ENCODE measurements at places on chromosomes 12 and 14.

- no peak for DNase-seq
These were observed 224.0 kb upstream of the PLXNC1 start for GRCh38 chr12:93924367-93924766.

GRCh38 chr12:51898937-51899336 is 8.4 kb upstream of the ACVRL1 start:
- DNase-seq = no peak

- DNase-seq = no peak
These were observed 34.3 kb downstream of the KLRD1 start for GRCh38 chr12:10341892-10342509.

- peak; percentile 5 for DNase-seq
These were observed 447.5 kb downstream of the PCNX1 start for GRCh38 chr14:71354801-71355200.

DNA sequence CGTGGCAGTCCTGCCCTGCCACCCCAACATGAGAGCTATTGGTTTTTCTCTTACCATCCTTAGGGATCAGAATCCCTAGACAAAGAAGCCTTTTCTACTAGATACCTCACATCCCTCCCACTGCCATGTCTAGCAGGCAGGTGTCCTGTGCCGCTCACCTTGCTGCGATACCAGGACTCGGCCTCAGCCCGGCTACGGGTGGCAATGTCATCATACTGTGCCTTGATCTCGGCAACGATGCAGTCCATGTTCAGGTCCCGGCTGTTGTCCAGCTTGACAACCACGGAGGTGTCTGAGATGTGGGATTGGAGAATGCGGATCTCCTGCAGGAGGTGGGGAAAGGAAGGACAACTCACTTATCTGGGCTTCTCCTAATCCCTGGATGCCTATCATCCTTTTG is 4.5 kb downstream of the KRT83 start:
- no peak for DNase-seq

GRCh38 chr14:95679148-95679815 is 6.9 kb upstream of the TCL1B start:
- no peak for DNase-seq

- DNase-seq = no peak
These were observed 15.4 kb upstream of the ASIC1 start for GRCh38 chr12:50041962-50042361.

DNA sequence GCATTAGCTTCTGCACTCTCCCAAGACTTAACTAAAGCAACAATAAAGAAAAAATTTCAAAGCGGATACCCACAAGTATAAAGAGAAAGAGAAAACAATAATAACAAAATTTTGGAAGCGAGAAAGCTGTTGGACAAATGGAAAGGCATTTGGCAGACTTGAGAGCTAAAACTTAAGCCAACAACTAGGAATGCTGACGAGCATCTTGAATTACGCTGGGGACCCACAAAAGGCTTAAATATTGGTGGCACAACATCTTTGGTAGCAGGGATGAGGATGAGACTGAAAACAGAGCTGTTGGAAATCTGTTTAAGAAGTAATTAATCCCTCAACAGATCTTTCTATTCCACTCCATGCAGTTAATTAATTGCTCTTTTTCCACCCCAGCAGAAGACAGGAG is 49.8 kb downstream of the LLPH start:
- DNase-seq = peak; percentile 26

Data from NCI-H82 (cell line).